Activated CD8-positive, alpha-beta memory T cell treated with anti-CD3 and anti-CD28 coated beads for 24 hours (primary cell): ENCODE measurements at places on chromosomes 2 and 18.

GRCh38 chr2:7572450-7572849 lies 655.2 kb downstream of the RNF144A start:
- peak; percentile 75 for DNase-seq

DNA sequence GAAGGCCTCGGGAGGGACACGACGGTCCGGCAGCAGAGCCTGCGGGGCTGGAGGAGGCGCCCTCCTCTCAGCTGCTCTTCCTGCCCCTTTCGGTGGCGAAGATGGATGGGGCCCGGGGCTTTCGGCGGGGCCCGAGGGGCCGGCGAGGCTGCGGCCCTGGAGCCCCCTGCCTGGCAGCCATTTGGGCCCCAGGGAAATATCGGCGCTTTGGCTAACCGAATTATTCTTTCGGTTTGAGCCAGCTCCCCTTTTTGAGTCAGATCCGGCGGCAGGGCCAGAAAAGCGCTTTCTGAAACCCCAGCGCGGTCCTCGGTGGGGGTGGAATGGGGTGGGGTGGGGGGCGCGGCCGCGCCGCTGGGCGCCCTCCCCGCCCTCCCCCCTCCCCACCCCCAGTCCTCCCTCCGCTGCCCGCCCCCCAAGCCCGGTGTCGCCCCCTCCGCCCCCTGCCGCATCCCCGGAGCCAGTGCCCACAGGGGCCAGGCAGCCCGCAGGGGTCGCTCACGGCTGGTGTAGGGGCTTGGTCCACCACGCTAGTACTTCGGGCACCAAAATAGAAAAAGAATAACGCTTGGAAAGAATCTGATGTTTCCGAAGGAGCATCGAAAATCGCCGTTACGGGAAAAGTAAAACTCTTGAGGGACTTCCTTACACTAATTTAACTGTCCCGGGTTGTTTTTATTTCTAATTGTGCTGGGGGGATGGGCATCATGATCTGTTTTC lies 9.1 kb upstream of the ARID5A start:
- peak; percentile 86 for DNase-seq

DNA sequence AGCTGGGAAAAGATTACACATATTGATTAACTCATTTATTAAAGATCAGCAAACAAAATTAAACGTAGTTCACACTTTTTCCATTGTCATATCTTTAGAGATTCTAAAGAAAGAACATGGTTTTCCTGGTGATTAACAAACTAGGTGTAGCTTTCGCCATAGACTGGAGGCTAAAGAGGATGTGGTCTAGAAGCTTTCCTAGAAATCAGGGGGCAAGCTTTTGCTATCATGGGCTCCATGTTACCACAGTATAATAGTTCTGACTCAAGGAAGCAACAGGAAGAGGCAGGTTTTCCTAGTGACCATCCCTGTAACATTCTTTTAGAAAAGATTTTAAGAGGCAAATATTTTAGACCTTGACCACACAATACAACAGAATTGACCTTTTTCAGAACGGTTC lies 232.7 kb downstream of the METTL4 start:
- DNase-seq, result no peak

DNA sequence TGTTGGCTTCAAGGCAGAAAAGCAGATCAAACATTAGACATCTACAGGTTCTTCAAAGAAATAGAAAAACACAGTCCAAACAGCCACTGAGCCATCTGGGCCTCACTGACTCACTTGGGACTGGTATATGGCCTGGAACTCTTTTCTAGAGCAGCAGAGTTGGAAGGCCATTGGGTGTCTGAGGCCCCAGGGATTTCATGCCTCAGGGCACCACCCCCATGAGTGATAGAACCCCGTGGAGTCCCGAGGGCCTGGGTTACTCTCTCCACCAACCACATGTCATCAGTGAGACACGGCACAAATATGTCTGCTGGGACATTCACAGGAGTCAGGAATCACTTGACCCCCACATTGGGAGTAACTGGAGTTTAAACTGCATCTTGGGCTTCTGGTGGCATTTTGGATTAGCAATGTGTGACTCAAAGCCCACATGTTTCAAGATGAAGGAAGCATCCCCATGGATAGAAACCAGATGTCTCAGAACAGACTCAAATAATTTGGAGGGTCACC lies 44.0 kb downstream of the CAPN13 start:
- DNase-seq, result no peak

DNA sequence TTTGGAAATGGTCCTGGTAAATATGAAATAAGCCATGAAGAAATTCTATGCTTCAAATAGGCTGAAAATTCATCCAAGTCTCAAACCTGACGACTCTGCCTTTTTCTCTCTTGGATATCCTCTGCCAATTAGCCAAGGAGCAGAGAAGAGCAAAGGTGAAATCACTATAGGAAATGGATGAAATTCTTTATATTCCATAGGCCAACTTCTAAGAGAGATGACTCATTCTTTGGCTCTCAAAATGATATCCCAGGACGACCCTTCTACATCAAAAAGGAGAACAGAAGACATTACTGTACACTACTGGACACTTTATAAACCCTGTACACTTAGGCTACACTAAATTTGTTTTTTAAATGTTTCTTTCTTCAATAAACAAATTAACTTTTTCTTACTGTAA lies 22.7 kb downstream of the PDE1A start:
- DNase-seq, result no peak

- DNase-seq, result no peak
Observed at GRCh38 chr2:197969391-197969893, 165.0 kb downstream of the PLCL1 start.

GRCh38 chr2:226644399-226644865 lies 155.2 kb downstream of the IRS1 start:
- DNase-seq, result no peak

DNA sequence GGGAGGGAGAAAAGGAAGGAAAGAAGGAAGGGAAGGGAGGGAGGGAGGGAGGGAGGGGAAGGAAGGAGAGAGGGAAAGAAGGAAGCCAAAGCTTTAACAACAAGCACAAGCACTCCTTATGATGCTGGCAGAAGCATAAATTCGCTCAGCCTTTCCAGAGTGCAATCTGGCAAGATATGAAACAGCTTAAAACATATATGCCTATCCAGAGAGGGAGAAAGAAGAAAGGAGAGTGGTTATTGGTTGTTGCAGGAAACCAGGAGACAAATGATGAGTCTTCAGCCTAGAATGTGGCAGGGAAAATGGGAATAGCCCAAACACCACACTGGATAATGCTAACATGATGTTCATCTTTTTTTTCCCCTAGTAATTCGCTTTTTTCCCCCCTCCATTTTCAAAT lies 64.0 kb downstream of the STPG4 start:
- DNase-seq, result no peak

- DNase-seq, result no peak
Observed at GRCh38 chr2:19435815-19436214, 77.4 kb upstream of the OSR1 start.

DNA sequence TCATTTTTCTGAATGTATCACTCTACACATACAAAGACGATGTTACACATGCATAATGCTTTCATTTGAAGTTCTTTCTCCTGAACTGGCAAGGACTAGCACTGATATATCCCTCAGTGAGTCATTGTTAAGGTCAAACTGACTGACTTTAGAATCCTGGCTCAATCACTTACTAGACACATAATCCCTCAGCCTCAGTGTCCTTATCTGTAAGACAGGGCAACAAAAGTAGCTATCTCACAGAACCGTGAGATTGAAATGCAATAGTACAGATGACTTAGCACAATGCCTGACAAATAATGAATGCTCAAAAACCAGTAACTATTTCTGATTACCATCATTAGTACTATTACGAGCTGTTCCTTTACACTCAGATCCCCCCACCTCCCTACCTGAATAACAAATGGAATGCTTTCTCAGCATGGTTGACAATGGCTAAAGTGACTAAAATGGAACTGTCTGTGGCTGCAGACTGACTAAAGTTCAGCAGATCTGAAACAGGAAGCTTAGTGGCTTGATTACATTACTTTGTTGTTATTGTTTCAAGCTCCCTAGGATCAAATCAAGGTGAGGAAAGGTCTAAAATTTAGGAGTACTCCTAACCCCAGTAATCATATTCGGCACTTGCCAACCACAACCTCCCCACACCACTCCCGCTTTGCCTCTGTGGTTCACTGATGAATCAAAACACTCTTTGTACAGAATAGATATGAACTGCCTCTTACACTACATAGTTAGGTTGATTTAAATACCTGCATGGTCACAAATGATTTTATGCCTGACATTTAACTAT lies 35.8 kb upstream of the CACNB4 start:
- no peak for DNase-seq

- no peak for DNase-seq
Observed at GRCh38 chr2:64622443-64623241, 31.1 kb downstream of the SERTAD2 start.

GRCh38 chr18:73733806-73734314 lies 413.8 kb downstream of the FBXO15 start:
- DNase-seq, result no peak

DNA sequence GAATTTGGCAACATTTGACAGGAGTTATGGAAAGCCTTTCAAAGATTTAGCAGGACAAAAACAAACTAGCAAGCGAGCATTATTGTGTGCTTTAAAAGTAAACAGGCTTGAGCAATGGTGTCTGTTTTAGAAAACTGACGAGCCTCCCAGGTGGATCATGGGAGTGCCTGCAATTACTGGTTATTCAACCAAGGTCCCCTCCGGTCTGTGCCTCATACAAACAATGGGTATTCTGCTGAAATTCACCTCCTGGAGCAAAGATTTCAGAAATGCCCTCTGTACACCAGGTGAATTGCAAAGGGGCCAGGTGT lies 22.4 kb downstream of the RTP5 start:
- DNase-seq, result no peak

GRCh38 chr2:209208211-209208610 lies 215.6 kb upstream of the MAP2 start:
- DNase-seq, result no peak

DNA sequence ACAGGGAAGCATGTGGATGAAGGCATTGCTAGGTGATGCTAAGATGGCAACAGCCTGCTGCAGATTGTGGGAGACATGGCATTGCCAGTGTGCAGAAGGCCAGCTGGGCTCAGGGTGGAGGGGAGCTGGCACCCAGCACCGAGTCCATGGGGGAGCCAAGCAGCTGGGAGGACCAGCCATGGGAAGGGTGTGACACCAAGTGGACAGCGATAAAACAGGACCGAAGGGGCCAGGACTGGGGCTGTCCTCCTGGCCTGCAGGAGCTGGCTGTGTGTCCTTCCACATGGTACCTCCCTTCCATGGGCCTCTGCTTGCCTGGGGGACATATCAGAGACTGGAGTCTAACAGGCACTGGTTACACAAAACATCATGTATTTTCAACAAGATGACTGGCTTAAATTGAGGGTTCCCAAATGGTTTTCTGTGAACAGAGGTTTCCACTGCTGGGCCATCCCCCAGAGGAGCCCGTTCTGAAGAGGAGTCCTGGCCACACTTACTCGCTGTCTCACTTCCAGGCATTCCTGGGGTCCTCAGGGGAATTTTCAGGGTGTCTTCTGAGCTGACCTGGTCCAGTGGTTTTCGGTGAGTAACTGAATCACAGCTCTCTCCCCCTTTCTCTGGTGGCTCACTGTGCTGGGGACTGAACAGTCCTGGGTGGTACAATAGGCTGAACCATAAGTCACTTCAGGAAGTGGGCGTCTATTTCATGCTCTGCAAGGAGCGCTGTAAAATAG lies 60.4 kb upstream of the TNP1 start:
- DNase-seq, result no peak

DNA sequence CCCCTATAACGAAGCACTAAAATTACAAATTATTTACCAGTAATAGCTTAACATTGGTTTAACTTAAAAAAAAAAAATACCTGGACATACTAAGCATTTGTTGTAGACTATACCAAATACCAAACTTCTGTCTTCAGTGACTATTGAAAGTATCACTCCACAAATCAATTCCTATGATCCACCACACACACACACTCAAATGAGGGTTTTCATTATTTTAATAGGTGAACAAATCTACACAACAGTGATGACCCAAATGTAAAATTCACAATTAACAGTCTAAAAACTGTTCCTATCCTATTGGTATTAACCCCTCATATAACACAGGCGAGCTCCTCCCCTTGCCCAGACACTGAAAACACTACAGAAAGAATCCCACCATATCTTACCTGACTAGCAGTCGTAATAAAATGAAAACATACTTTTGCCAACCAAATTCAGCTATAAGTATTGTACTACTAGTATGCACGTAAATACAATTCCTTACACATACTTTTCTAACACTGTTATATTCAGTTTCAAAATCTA lies 2.5 kb downstream of the SP3 start:
- DNase-seq, result no peak

DNA sequence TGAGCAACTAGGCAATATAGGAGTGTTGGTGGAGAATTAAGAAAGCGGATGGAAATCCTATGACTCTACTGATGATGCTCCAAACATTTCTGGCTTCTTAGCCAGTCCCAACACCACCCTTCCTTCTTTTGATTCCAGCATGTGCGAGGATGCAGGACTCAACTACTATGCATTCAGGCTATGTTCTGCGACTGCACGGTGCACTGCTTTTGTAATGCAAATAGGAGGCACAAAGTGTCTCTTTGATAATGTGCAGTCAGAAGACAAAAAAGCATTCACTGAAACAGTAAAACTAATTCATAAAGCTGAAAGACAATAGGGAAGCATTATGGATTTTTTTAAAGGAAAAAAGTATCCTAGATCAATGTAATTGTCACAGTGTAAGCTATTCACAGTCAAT lies 106.7 kb downstream of the MEIS1 start:
- no peak for DNase-seq

GRCh38 chr2:176650104-176650837 lies 381.0 kb downstream of the MTX2 start:
- no peak for DNase-seq

- no peak for DNase-seq
Observed at GRCh38 chr2:46144133-46144800, 152.9 kb upstream of the EPAS1 start.

GRCh38 chr2:7736646-7737305 lies 819.6 kb downstream of the RNF144A start:
- DNase-seq, result no peak

GRCh38 chr2:144330951-144331673 lies 188.8 kb downstream of the ZEB2 start:
- no peak for DNase-seq

GRCh38 chr2:58571181-58571852 lies 330.2 kb upstream of the FANCL start:
- DNase-seq, result no peak

GRCh38 chr2:29729401-29729800 lies 192.0 kb downstream of the ALK start:
- DNase-seq, result no peak

DNA sequence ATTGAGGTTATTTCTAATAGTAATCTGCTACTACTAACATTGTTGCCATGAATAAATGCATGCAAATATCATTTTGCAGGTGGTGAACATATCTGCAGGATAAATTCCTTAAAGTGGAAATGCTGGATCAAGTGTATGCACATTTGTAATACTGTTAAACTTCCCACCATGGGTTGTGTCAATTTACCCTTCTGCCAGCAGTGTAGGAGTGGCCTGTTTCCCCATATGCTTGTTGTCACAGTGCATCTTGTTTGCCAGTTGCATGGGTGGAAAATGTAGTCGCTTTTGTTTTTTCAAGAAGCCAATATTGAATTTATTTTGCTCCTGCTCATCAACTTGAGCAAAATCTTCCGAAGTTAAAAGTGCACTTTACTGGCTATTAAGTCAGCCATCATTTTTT lies 139.0 kb upstream of the ACKR3 start:
- no peak for DNase-seq

- no peak for DNase-seq
Observed at GRCh38 chr18:49812286-49813068, 856 bp downstream of the ACAA2 start.

GRCh38 chr18:23054553-23054952 lies 80.7 kb upstream of the CABLES1 start:
- no peak for DNase-seq
